Esophagus muscularis mucosa (tissue), 4 donors: ENCODE measurements at places on chromosomes 13 and 19.

GRCh38 chr19:709965-710571 is 1.3 kb downstream of the PALM start:
- no peak for DNase-seq

DNA sequence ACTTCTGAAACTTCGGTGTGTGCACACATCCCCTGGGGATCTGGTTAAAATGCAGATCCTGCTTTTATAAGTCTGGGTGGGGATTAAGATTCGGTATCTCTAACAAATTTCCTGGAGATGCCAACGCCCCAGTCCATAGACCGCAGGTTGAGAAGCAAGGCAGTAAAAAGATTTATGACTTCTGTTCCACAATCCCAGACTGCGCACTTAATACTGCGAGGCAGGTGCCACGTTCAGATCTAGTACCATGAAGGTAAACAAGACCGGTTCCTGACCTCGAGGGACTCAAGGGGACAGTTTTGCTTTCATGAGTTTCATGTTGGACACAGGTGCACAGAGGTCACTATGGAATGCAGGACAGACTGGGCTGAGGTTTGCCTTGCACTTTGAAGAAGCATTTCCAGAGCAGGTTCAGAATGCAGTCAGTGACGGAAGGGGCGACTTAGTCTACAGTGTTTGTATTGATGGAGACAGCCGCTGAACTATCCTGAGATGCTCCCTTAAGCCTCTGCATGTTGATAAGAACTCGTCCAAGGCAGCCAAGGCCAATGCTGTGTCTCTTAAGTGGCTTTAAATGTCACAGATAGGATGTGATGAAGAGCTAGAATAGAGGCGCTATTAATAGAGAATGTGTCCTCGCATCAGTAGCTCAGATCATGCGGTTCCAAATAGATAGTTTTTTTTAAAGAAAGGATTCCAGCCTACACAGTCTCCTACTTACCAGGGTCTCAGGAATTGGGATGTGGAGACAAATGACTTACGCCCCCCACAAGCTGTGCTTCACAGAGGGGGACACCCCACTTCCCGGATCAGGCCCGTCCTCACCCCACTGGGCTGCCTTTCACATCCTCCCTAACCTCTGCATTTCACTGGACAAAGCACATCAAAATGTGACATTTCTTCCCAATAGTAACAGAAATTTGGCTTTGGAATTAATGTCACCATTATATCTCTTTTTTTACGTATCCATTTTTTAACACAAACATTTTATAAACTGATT is 97.1 kb upstream of the IRS2 start:
- DNase-seq = no peak

- no peak for DNase-seq
These were observed 39.2 kb downstream of the WDFY2 start for GRCh38 chr13:51623473-51623872.

DNA sequence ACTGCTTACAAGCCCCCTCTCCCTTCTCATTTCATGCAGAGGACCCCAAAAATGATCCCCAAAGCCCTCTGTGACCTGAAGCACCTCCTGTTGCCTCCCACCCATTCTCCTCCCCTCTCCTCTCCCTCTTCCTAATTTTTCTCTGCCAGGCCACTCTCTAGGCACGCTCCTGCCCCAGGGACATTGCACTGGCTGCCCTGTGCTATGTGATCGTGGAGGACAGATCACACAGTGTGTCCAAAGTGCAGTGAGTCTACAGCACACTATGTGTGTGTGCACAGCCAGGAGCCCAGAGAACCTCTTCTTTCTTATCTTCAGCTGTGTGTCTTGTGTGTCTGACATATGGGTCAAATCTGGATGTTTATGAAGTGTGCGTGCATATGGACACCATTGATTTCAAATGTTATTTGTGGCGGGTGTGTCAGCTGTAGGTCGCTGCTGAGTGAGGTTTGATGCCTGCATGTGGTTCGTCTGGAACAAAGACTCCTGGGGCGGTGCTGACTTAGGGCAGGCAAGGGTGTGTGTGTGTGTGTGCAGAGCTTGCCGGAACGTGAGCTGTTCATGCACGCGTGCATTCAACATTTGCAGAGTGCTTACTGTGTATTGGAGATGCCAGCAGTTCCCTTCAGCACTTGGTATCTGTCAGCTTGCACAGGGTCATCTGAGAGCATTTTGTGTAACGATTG is 2.1 kb upstream of the KLHL26 start:
- DNase-seq = no peak
